ENCODE measurements at places on chromosomes 16 and 17.

- no peak for DNase-seq
These were observed 1.2 kb upstream of the CCDC42 start for GRCh38 chr17:8745586-8746500.

DNA sequence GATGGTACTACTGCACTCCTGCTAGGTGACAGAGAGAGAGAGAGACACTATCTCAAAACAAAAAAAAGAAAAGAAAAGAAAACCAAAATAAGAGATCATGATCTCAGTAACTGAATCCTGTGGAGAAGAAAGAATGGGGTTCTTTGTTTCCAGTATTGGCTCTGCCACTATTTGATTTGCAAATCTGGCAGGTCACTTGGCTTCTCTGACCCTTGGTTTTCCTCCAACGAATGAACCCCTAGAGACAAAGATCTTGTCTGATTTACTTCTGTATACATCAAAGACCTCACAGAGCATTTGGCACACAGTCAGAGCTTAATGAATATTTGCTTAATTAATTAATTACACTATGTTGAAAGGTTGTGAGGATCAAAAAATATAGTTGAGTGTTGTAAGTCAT is 47.9 kb upstream of the NLK start:
- no peak for DNase-seq

DNA sequence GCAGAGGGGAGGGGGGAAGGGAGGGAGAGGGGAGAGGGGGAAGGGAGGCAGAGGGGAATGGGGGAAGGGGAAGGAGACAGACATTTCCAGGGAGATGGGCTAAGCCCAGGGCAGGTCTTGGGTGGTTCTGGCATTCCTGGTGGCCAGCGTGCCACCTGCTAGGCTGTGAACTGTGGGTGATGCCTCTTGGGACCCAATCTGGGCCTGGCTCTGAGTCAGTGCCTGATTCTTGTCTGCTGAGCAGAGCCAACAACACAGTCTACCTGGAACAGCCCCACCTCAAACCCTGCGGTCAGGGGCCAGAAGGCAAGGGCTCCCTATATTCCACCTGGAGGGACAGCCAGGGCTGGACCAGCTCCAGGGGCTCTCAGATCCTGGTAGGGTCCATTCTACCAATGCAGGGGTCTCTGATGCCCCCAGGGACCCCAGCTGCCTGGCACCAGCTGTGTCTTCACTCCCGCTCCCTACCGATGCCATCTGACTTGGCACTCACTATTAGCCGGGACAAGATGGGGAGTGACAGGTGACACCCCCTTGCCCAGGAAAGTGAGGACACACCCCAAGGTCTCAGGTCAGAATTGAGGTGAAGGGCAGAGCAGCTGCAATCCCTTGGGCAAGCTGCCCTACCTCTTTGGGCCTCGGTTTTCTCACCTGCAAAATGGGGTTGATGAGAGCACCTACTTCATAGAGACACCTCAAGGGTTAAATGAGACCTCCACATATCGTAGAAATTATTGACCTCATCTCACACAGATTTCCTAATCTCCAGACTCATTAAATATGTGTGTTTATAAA is 87.2 kb downstream of the LITAF start:
- DNase-seq: no peak

- no peak for DNase-seq
These were observed 17.2 kb upstream of the TMEM98 start for GRCh38 chr17:32910769-32911168.

GRCh38 chr17:43907425-43907981 is at the start of gene MPP2:
TSS of gene MPP2 (minus strand) at chr17:43907536. CDS start at chr17:43904460, 3,076 bp downstream.
- no peak for DNase-seq

DNA sequence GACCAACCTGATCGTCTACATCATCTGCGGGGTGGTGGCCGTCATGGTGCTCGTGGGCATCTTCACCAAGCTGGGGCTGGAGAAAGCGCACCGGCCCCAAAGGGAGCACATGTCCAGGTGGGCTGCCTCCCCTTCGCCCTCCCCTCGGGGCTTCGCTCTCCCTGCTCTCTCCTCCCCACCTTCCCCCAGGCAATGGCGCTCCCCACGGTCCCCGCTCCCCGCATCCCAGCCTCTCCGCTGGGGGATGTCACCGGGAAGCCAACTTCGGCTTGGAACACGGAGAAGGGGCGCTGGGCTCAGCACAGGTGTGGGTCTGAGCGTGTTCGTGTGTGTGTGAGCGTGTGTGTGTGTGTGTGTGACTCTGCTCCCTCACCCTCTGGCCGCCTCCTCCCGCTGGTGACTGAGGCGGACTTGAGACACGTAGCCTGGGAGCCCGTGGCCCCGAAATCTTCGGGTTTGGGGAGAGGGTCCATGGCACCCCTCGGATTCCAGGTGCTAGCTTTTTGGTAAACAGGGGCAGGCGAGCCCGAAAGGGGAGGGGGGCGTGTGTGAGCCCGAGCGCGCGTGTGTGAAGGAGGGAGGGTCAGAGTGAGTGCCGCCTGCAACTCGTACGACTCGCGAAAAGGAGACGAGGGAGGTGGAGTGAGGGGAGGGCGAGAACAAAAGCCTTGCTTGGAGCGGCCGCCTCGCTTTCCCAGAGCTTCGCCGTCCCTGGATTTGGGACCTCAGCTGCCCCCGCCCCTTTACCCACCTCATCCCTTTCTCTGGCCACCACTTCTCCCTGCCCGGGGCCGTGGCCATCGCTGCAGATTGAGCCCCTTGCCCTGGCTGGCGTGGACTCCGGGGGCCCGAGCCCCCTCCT is 1.3 kb downstream of the SHISA9 start:
- DNase-seq: no peak

DNA sequence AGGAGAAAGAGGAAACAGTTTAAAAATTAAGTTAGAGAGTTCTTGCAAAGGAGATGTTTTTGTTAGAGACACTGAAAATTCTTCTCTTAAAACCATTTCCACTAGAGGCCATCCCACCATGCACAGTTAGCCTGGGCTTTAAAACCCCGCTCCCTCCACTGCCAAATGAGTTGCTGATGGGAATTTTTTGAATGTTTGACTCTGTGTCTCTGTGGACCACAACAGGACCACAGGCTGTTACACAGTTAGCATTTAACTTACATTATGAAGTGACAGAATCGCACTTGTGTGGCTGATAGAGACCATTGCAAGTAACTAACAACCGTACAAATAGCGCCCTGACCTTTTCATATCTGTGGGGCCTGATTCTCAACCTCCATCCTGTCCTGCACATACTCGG is 74.7 kb upstream of the TBX2 start:
- DNase-seq: no peak

GRCh38 chr16:1348926-1349325 is 2.8 kb downstream of the TSR3 start:
- no peak for DNase-seq

DNA sequence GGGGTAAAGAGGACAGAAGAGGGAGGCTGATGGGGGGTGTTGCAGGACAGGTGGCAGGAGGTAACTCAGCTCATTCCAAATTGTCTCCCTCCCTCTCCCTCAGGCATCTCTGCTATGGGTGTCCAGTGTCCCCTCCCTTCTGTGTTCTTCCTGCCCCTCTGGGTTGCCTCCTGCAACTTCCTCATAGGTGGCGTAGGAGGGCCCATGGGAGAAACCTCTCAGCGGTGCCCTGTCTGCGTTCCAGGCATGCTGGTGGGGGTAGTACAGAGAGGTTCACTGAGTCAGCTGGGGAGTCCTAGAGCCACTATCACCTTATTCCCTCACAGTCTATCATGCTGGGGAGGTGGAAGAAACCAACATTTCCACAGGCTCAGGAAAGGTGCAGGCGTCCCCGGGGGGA is 14.7 kb upstream of the ODF4 start:
- DNase-seq: no peak

GRCh38 chr16:58028541-58029070 is 3.1 kb downstream of the MMP15 start:
- no peak for DNase-seq

DNA sequence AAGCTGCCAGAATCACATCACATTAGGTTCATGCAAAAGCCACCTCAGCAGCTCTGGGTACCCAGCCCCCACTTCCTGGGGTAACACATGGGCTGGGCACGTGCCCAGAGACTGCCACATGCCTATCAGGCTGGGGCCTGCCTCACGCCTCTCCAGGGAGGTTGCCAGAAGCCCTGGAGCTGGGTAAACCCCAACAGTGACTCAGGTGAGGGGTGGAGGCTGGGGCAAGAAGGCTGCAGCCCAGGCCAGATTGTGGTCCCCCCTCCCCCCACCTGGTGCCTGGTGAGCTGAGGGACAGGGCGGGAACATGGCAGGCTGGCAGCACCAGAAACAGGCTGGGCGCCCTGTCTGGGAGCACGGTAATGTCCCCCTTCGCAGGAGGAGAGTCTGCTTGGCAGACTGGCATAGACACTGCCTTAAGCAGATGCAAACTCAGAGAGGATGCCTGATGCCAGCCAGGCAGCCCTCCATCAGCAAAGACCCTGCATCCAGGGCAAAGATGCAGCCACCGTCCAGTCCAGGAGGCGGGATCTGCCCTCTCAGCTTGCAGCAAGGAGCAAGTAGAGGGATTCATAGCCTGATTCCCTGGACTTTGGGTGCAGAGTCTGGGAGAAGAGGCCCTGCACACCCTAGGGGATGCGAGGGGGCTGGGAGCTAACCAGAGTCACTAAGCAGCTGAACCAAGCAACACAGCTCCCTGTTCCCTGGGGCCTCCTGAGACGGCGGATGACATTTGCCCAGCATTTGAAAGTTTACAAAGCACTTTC is 28.8 kb downstream of the NGFR start:
- DNase-seq: no peak

GRCh38 chr17:15782866-15783265 is 50.8 kb downstream of the TBC1D26 start:
- no peak for DNase-seq

GRCh38 chr17:41015454-41015853 is 6.5 kb upstream of the KRTAP3-1 start:
- DNase-seq: no peak

DNA sequence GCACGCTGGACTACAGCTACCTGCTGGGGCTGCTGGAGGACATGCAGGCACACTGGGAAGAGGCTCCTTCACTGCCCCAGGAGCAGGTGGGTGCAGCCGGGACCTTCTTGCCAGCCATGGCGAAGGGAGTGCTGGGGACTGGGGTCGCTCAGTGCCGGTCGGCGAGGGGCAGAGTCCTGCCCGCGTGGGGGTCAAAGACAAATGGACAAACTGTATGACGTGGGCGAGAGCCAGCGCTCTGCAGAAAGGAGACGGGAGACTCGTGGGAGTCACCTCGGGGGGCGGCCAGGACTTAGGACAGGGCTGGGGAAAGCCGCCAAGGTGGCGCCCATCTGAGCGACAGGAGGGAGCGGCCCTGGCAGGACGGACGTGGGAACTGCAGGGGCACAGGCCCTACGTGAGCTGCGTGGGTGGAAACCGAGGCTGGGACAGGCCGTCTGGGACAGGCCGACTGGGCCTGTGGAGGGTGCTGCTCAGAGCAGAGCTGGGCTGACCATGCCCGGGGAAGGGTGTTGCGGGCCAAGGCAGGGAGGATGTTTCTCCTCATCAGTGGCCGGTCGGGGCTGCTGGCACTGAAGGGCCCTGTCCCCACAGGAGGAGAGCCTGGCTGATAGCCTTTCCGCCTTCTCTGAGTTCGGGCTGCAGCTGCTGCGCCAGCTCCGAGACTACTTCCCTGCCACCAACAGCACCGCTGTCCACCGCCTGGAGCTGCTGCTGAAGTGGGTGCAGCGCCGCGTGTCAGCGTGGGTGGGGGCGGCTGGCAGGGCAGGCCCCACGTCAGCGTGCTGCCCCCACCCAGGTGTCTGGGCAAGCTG is 8.0 kb downstream of the TSR3 start:
- no peak for DNase-seq

DNA sequence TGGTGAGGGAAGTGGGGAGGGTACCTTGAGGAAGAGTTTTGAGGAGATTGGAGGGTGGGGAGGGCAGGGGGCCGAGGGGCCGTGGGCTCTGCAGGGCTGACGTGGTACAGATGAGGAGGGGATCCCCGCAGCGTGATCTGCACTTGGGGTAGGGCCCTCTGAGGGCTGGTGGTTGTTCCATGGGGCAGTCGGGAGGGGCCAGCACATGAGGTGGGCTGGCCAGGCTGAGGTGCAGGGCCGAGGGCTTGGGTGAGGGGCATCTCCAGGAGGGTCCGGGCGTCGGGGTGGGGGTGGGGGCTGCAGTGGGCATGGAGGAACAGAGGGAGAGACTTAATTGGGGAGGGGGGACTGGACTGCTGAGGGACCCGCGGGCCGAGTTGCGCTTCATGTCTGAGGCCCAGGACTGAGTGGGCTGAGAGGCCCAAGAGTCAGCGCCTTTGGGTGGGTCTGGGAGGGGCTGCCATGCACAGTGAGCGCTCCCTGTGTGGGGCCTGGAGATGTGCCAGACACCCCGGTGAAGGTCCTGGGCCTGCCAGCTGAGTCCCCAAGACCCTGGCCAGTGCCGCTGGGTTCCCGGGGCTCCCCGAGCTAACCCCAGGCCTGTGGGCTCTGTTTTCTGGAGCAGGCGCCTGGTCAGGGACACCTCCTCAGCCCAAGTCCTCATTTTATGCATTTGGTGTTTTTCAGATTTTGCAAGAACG is 13.3 kb downstream of the PRSS27 start:
- DNase-seq: no peak

- no peak for DNase-seq
These were observed 90.9 kb downstream of the MYH11 start for GRCh38 chr16:15765880-15766279.

DNA sequence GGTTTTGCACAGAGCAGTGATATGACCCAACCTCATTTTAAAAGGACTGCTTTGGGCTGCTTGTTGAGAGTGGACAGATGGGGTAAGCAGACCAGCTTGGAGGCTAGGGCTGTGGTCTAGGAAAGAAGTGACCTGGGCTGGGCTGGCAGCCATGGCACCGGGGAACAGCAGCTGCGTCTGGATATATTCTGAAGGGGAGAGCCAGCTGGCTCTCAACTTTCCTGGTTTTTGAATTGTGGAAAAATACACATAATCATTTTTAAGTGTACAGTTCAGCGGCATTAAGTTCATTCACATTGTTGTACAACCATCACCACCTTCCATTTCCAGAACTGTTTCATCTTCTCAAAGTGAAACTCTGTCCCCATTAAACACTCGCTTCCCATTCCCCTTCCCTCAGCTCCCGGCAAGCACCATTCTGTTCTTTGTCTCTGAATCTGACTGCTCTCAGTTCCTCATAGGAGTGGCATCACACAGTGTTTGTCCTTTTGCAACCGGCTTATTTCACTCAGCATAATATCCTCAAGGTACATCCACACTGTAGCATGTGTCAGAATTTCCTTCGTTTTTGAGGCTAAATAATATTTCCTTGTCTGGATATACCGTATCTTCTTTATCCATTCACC is 113.2 kb downstream of the SPECC1 start:
- DNase-seq: no peak

GRCh38 chr16:9203956-9204355 is 112.5 kb downstream of the HAPSTR1 start:
- no peak for DNase-seq

GRCh38 chr17:68750208-68750562 is 149.0 kb upstream of the FAM20A start:
- DNase-seq: no peak

GRCh38 chr16:11100239-11100750 is 155.7 kb downstream of the SOCS1 start:
- no peak for DNase-seq

Measured in esophagus squamous epithelium (tissue), 5 donors.